Amniotic stem cell (primary cell): ENCODE measurements at places on chromosomes 5 and 9.
A peak's percentile ranks its signal among the peaks of the same experiment; 100 is the strongest.

DNA sequence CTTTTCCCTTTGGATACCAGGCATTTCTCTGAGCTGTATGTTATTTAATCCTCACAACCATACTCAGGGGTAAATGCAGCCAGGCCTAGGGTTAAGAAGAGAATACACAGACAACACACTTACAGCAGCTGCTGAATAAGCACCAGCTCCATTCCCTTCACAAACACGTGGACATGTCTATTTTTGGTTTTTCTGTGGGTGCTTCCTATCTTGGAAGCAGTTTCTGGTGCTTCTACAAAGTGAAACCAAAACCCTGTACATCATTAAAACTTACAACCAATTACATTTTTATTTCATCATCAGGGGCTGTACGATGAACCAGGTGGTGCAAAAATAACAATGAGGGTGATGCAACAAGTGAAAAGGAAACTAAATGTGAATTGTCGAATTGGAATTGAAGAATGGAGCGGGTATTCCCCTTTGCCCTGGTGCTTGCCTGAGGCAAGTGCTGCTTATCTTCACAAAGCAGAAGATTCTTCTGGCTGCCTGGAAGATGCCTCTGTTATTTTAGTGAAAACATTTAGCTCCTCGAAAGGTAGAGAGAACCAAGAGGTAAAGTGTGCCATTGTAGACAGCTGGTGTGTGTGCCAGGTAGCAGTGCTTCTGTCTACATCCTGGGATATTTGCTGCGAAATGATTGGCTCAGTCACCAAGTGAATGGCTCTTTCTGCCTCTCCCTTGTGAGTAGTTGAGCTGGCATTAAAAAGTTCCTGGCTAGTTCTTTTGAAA lies 18.6 kb upstream of the IFNB1 start:
- no peak for DNase-seq

GRCh38 chr5:158463938-158464337 lies 605.0 kb upstream of the CLINT1 start:
- no peak for DNase-seq

DNA sequence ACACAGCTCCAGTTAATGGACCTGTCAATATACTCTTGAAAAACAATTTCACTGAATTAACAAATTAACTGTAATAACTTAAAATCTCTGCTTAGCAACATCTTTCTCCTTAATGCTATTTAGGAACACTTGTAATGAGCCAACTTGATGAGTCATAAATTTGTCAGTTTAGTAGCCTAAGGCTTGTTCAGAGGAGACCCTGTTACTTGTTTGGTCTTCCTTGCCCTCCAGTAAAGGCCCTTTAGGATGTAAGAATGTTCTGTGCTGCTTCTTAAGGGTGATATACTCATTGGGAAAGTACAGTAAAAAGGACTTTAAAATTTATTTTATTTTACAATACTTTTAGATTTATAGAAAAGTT lies 11.4 kb upstream of the MATR3 start:
- no peak for DNase-seq

DNA sequence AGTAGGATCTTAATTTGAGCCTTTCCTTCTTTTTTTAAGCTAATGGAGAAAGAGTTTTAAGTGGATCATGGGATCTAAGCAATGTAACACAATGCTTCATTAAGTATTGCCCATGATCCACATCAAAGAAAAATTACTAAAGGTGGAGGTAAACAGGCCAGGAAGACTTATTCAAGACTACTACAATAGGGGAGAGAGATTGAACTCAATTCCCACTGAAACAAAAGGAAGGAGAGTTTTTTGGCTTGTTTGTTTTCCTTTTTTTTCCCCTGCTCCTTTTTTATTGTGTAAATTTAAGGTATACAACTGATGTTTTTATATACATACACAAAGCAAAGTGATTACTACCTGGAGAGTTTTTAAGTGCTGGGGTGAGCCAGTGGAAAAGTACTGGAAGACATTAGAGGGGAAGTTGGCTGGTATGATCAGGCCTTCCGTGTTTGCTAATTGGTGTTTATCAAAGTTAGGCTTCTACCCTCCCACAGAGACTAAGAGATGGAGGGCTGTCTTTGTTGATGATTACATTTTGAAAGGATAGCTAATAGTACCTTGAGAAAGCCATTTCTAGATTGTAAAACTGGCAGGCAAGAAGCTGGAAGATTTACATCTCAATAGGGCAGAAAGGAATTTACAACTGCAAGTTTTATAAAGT lies 262.7 kb downstream of the CHSY3 start:
- no peak for DNase-seq

DNA sequence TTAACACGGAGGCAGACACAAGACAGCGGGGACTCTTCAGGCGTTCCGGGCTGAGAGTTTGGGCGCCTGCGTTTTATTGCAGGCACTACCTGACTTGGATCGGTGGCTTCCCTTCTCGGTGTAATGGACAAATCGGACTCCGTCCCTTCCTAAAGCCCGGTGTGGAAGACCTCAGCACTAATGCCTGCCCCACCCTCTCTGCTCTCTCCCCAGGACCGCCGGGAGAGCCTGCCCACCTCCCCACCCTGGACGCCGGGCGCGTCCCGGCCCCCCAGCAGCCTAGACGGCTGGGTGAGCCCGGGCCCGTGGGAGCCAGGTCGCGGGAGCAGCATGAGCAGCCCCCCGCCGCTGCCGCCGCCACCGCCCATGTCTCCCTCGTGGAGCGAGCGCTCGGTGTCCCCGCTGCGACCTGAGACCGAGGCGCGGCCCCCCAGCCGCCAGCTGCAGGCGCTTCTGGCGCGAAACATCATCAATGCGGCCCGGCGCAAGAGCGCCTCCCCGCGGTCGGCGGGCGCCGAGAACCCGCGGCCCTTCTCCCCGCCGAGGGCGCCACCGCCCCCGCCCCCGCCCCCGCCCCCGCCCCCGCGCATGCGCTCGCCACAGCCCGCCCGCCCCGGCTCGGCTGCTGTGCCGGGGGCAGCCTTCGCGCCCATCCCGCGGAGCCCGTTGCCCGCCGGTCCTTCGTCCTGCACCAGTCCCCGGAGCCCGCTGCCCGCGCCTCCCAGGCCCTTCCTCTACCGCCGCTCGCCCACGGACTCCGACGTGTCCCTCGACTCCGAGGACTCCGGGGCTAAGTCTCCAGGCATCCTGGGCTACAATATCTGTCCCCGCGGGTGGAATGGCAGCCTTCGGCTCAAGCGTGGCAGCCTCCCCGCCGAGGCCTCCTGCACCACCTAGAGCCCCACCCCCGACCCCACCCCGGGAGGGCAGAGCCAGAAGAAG lies 4.6 kb upstream of the MYOZ3 start:
- DNase-seq, result no peak

DNA sequence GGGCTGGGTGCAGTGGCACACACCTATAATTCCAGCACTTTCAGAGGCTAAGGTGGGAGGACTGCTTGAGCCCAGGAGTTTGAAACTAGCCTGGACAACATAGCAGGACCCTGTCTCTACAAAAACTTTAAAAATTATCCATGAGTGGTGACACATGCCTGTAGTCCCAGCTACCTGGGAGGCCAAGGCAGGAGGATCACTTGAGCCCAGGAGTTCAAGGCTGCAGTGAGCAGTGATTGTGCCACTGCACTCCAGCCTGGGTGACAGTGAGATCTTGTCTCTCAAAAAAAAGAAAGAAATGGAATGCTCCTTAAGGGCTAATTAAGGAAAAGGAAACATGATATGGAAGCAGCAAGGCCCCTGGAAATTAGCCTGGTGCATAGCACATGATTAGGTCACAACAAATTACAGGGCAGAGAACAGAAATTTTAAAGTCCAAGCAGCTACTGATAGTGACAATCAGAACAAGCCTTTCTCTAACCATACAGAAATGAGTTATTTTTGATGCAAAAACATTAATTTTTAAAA lies 19.5 kb downstream of the ANKH start:
- DNase-seq, result no peak

DNA sequence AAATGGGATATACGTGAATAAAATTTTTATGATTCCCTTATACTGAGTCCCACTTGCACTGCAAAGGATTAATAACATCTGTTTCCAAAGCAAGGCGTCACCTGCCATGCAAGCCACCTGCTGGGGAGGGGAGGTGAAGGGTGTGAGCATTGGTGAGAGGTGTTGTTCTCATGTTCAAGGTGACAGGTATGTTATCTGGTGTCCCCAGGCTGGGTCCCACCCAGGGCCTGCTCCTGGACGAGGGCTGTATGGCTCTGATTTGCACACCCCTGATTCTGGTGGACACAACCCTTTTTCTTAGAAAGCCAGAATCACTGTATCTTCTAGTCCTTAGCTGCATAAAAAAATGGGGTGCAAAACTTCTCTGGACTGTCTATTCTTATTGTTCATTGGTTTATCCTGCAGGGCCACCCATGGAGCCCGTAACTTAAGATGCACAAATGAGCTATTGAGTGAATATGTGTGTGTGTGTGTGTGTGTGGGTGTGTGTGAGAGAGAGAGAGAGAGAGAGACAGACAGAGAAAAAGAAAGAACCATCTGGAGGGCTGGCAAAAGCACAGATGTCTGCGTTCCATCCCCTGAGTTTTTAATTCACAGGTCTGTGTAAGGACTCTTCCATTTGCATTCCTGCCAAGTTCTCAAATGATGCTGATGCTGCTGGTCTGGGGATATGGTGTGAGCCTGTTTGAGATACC lies 53.7 kb downstream of the SYK start:
- DNase-seq, result no peak

DNA sequence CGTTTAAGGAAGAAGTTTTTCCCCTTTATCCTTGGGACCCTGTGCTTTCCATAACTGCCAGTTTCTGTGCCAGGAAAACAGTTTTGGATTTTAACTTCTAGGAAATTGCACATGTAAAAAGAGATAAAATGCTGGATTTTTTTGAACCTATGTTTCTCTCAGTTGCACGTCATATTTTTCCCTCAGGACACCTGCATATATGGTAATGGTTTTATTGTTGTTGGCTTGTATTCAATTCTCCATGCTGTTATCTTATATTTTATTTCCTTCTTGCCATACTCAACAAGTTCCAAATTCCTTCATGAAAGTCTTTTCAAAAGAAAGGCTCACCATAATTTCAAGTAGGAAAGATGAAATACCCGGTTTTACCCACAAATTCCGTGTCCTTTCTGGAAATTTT lies 7.9 kb upstream of the ADAMTSL1 start:
- no peak for DNase-seq

DNA sequence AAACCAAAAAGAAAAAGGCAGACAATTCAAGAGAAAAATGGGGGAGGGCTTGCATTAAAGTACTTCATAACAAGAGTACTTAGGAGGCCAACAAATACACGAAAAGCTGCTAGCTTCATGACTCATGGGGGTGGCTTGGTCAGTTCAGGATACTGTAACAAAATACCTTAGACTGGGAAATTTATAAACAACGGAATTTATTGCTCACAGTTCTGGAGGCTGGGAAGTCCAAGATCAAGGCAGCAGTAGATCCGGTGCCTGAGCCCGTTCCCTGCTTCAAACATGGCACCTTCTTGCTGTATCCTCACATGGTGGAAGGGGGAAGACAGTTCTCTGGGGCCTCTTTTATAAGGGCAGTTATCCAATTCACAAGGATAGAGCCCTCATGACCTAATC lies 111.4 kb downstream of the C9orf50 start:
- peak; percentile 69 for DNase-seq

GRCh38 chr5:123559434-123559775 lies 47.4 kb downstream of the CSNK1G3 start:
- DNase-seq, result no peak

DNA sequence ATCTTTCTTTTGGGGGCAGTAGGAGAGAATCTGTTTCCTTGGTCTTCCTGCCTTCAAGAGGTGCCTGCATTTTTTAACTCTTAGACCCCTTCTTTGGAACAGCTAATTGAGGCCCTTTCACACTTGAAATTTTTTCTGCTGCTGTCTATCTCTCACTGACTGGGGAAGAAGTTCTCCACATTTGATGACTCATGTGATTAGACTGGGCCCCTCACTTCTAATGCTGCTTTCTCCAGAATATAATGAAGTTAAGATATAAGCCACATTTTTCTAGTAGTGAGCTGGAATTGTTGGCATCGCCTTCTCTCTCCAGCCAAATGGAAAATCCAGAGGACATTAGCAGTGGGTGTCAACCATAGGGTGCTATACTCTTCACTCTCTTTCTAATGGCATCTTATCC lies 12.4 kb downstream of the ZNF474 start:
- no peak for DNase-seq

GRCh38 chr9:109817846-109818472 lies 38.0 kb downstream of the PALM2AKAP2 start:
- peak; percentile 99 for DNase-seq

- DNase-seq, result no peak
Measured at GRCh38 chr5:65913519-65913918, 12.9 kb upstream of the ERBIN start.

DNA sequence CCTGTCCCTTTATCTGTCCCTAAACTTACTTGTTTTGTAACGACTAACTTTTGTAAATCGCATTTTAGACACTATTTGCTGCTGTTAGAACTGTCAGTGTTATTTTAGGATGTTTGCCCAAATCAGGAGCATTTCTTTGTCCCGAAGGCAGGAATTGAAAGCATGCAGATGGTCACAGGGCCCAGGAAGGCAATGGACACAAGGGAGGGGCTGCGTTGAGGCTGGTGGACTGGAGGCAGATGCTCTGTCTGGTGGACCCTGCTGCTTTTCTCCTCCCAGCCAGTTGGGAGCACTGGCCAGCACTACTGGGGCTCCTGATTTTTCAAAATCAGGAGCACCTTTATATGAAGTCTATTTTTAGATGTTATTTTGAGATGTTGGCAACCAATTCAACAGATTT lies 31.7 kb downstream of the DOCK2 start:
- DNase-seq, result no peak

DNA sequence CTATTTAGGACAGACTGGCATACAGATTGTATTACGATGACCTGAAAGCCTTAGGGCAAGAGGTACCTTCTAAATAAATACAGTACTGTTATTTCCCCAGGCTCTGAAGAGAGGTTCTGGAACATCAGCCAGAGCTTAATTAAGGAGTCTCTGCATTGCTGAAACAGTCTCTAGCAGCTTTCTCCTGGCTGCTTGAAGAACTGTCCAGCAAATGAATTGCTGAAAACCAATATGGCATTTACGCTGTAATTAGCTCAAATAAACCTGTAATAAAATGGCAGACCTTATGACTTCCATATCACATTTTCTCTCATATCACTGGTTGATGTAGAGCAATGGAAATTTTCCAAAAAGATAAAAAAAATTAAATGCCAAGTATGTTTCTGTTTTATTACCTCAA lies 636.3 kb downstream of the GABRG2 start:
- no peak for DNase-seq

DNA sequence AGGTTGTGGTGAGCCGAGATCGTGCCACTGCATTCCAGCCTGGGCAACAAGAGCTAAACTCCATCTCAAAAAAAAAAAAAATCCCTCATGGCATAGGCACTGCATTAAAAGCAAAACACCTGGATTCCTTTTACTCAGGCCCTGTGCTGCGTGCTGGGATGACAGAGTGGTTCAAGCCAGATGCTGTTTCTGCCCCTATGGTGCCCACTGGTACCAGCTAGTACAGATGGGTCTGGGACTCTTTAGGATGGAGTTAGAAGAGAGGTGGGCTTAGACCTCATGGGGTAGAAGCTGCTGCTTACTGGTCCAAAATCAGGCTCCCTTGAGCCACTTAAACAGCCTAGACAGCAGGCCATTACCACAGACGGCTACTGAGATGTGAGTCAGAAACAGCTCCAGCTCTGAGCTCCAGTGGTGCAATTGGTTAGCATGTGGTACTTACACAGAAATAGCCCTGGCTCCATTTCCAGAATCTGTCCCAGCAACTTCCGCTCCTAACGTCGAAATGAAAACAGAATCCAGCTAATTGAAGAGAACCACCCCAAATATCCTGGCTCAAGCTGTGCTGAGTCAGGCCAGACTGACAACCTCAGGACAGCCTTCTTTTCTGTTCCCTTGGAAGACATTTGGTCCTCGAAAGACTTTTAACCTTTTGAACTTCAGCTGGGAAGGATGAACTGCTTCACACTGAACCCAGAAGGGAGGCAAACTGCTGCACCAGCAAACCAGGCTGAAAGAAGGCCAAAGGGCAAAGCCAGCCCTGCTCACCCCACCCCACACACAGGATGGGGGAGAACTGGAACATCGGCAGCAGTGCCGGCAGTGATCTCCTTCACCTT lies 15.5 kb downstream of the C5orf15 start:
- peak; percentile 58 for DNase-seq
